Neural crest cell (in vitro differentiated cells): ENCODE measurements at places on chromosomes 16 and 17.

- DNase-seq: no peak
These were observed 65.2 kb downstream of the TNFRSF13B start for GRCh38 chr17:16906680-16907079.

GRCh38 chr16:67922740-67923139 lies 8.9 kb downstream of the CTRL start:
- no peak for DNase-seq

- no peak for DNase-seq
These were observed 47.8 kb downstream of the ANKRD11 start for GRCh38 chr16:89442588-89442987.

GRCh38 chr16:55330781-55331647 lies 7.0 kb downstream of the IRX6 start:
- DNase-seq: no peak

GRCh38 chr17:45221081-45222013 lies at the start of gene FMNL1:
TSS of gene FMNL1 (plus strand) at chr17:45221885. CDS start at chr17:45222125, 240 bp downstream.
- no peak for DNase-seq

DNA sequence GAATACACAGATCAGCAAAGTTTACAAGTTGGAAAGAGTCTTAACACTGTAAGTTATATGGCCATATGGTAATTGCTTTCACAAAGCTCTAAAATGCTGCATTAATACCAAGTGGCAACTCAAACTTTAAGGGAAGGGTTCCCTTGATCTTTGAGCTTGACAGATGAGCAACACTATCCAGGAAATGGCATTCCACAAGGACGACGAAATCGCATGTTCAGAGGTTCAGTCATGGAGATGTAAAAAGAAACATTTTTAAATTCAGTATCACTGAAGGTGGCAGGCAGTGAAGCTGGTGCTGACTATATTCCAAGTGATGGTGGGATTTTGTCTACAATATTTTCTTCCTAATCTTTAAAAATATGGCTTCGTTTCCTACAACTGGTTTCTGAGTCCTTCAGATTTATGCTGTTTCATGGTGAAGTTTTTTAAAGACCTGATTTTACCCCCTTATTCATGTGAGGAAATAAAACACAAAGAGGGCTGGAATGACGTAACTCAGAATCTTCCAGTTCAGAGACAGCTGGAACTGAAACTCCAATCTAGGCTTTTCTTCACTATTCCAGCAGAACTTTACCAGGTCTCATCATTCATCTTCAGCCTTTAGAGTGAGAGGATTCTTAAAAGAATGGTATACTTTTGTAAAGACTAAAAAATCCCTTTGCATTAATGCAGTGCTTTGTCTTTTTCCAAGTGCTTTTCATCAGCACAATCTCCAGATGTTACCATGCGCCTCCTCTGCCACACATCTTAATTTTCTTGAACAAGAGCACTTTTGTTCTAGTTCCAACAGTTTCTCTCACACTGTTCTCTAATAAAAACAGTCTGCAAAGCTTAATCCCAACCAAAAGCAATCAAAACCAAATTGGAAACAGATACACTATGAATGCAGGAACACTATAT lies 20.2 kb downstream of the CHCT1 start:
- DNase-seq: no peak

DNA sequence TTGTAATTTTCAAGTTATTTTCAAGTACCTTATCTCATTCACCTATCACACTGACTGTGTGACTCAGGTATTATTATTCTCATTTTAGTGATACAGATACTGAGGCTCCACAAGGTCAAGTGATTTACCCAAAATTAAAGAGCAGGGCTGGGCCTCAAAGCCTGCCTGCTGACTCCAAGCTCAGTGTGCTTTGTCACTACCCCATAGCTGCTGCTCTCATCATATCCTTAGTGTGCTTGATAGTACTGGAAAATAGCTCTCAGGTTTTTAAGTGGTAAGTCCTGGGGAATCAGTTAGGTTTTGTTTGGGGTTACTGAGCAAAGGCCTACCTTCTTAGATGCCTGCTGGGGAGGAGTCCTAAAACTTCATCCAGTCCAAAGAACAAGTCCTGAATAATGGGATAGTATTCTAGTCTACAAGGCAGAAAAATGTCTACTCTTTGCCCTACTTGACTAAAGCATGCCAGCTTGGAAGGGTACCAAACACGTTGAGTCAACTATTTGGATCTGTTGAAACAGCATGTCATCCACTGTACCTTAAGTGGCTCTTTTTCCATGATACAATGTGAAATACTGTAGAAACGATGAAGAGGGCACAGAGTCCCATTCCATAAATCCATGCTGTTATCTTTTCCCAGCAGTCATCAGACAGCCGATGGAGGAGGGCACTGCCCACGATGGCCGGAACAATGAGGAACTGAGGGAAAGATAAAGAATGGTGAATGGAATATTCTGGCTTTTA lies 10.7 kb downstream of the MMD start:
- DNase-seq: no peak

DNA sequence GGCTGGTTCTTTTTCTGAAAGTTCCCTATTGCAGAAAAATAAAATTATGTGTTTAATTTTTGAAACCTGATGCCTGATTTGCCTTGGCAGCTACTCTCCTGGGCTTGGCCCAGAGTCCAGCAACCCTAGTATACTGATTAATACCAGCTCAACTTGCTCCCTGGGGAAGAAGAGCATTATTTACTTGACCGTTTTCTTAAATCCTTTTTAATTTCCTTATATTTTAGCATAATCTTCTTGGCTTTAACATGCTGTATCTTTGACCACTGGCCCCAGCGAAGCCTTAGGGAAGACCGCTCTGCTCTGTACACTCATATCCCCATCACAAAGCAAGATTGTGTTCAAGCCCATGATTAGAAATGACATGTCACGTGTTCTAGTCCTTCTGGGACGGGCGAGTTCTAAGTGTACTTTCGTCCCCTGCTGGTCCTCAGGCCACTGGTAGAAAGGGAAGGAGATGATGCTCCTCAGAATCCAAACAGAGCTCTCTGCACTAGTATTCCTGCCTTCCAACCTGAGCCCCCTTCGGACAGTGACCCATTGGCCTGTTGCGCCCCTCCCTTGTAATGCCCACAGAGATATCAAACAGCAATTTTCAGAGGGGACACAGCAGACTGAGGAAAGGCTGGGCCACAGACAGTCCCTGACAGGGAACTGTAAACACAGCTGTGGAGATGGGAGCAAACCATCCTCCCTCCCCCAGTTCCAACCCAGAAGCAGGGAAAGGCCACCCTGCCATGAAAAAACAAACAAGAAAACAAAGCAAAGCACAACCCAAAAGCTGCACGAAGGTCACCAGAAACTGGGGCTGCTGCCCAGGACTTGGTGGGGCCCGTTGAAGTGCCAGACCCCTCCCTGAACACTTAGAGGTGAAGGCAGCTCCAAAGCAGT lies 4.3 kb upstream of the EZH1 start:
- no peak for DNase-seq

- no peak for DNase-seq
These were observed 95.1 kb downstream of the XYLT1 start for GRCh38 chr16:17375461-17376304.

GRCh38 chr16:31009120-31009519 lies 1.3 kb downstream of the STX1B start:
- no peak for DNase-seq
